Activated T-helper 1 cell treated with anti-CD3 and anti-CD28 coated beads, Interleukin-2, amount 50 U/mL, for 16 hours (primary cell): ENCODE measurements at places on chromosomes 13 and 19.

- no peak for DNase-seq
Measured at GRCh38 chr19:23969630-23970029, 54.9 kb downstream of the ZNF726 start.

DNA sequence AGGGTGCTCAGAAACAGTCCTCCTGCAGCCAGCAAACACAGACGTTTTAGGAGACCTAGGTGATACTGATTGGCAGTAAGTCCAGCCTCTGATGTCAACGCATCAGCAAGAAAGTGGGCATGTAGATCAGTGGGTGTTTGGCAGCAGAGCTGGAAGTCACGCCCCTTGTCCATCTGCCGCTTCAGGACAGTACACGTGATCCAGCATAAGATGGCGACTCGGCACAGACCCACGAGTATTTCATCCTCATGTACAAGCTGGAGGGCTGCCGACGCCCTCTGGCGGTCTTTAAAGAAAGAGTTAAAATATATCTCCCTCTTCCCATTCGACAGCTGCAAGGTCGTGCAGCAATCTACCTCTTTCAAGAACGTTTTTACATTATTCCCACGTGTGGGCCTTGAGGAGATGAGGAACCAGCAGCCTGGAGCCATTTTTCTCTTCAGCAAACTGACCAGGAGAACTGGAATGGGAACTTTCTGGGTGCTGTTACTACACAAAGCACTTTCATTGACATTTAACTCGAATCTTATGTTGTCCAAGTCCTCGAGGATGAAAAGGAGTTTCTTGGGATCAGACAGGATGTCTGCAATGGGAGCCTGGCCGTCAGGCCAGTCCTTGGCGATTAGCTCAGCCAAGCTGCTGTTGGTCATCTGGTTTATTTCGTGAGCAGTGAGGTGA is 22.3 kb downstream of the NLRP11 start:
- no peak for DNase-seq

DNA sequence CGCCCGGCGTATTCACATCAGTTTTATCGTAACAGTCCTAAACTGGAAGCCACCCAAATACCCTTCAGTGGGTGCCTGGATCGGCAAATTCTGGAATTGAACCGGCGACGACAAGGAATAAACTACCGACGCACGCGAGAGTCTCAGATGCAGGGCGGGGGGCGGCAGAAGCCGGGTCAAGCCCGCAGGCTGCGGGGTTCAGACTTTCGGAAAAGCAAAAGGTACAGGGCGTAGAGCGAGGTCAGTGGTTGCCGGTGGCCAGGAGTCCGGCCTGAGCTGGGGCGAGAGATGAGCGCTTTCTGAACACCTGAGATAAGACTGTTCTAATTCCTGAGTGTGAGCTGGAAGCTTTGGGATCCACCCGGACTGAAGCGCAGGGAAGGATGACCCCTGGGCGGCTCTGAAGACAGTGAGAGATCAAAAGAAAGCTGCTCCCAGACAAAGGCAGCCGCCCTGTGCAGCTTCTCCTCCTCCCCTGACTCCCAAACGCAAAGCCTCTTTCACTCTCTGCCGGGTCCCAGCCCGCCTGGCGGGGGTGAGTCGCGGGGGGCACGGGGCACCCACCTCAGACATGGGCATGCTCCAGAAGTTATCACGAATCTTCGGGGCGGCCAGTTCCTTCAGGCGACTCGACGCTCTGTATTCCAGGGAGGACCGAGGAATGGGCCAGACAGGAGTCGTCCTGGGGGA is 26.2 kb upstream of the MIER2 start:
- no peak for DNase-seq

DNA sequence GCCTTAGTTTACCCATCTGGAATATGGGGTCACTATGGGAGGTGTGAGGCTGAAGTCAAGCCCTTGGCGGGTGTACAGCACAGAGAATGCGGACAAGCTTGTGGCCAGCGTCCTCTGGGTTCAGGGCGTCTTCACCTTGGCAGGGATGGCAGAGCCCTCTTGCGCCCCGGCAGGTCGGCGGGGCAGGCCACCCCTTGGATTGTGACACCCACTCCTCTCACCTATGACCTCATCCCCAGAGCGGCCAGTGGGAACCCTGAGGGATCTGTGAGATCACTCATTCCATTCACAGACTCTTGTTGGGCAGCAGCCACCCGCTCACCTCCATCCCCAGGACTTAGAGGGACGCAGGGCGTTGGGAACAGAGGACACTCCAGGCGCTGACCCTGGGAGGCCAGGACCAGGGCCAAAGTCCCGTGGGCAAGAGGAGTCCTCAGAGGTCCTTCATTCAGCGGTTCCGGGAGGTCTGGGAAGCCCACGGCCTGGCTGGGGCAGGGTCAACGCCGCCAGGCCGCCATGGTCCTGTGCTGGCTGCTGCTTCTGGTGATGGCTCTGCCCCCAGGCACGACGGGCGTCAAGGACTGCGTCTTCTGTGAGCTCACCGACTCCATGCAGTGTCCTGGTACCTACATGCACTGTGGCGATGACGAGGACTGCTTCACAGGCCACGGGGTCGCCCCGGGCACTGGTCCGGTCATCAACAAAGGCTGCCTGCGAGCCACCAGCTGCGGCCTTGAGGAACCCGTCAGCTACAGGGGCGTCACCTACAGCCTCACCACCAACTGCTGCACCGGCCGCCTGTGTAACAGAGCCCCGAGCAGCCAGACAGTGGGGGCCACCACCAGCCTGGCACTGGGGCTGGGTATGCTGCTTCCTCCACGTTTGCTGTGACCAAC is at the start of gene SPACA4:
SPACA4 (plus strand) TSS at position 280 of the 896 bp plus-strand sequence; CDS start at position 517, 237 bp downstream.
- DNase-seq = no peak

GRCh38 chr19:52734331-52734892 is 432 bp downstream of the ZNF611 start:
- no peak for DNase-seq

GRCh38 chr13:33236021-33236420 is 49.5 kb downstream of the STARD13 start:
- DNase-seq = no peak

- peak; percentile 30 for DNase-seq
Measured at GRCh38 chr19:12194827-12195731, 32.2 kb downstream of the ZNF136 start.

- DNase-seq = no peak
Measured at GRCh38 chr13:52599848-52600603, 42.2 kb upstream of the HNRNPA1L2 start.

DNA sequence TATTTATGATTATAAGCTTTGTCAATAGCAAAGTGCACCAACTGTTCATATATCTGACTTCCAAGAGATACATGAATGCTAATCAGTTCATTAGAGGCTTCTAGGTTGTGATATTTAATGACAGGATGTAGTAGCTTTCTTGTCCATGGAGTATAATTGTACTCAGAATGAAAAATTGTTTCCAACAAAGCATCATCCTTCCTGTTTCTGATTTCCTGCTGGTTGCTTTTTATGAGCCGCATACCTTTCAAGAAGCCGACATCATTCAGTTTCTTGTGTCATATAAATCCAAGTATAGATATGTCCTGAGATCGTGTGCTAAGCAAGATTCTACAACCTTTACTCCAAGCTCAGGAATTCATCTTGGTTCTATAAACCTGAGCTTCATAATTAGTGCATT is 326.6 kb downstream of the DIAPH3 start:
- no peak for DNase-seq

GRCh38 chr13:36857253-36857652 is 38.2 kb downstream of the RFXAP start:
- no peak for DNase-seq

DNA sequence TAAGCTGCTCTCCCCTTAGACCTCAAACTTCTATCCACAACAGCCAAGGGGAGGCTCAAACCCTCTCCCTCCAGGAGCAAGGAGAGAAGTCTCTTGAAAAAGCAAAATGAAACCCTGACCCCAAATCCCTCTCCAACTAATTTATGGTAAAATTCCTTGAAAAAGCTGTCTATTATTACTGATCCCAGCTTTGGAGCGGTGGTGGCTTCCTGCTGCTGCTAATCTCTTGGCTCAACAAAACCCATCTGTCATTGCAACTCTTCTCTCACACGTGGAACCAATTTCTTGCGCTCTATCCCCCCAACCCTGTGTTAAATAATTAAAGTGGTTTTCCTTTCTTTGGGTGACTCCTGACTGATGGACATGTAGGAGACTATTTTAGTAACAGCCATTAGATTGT is 64.1 kb upstream of the OXGR1 start:
- DNase-seq = no peak

GRCh38 chr19:29530540-29531457 is 5.0 kb downstream of the VSTM2B start:
- DNase-seq = no peak
